ENCODE measurements at places on chromosomes 6 and 20.

GRCh38 chr20:35292504-35293285 lies 470 bp upstream of the FAM83C start:
- no peak for DNase-seq

GRCh38 chr20:46894971-46895905 lies 595 bp downstream of the EYA2 start:
- no peak for DNase-seq

DNA sequence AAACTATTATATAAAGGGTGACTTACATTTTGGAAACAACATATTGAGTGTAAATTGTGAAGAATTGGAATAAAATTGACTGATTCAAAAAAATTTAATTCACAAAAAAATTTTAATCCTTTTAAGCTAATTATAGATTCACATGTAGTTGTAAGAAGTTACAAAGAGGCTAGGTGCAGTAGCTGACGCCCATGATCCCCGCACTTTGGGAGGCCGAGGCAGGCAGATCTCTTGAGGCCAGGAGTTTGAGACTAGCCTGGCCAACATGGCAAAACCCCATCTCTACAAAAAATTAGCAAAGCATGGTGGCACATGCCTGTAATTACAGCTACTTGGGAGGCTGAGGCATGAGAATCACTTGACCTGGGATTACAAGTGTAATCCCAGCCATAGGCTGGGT lies 30.3 kb upstream of the KHDC1 start:
- DNase-seq: no peak

- DNase-seq: no peak
Measured at GRCh38 chr6:96724641-96725040, 112.6 kb downstream of the GPR63 start.

- DNase-seq: no peak
Measured at GRCh38 chr6:23981923-23982322, 144.1 kb upstream of the NRSN1 start.

DNA sequence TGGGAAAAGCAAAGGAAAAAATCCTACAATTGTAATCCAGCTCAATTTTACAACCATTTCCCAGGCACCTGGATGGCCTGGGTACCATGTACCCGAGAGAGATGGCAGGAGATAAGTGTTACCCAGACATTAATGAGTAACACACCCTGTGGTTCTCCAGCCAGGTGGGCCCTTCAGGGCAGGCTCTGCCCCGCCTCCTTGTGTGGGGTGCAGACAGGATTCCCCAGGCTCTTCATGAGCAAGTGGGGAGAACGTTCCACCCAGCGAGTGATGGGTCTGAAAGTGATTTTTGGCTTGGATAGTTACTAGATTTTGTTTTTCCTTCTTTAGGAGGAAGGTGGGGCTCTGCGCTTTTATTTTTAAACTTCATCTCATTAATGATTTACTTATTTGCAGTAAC lies 243.9 kb downstream of the TAF4 start:
- no peak for DNase-seq

GRCh38 chr6:112362812-112363570 lies 15.9 kb downstream of the RFPL4B start:
- no peak for DNase-seq

- DNase-seq: no peak
Measured at GRCh38 chr6:3575166-3575565, 118.3 kb upstream of the SLC22A23 start.

DNA sequence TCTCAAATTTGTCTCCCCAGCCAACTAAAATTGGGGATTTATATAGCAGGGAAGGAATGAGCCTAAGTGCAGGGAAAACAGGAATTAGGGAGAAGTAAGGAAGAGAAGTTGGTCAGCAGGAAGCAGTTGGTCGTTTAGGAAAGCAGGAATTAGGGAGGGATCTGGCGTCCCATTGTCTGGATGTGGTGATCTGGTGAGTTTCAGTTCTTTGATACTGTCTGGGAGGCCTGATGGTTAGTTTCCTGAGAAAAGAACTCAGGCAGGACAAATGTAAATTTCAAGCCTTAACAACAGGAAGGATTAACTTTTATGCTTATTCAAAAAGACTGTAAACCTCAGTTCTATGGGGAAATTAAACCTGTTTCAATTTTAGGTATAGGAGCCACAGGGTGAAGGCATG lies 116.2 kb upstream of the PRL start:
- DNase-seq: no peak

DNA sequence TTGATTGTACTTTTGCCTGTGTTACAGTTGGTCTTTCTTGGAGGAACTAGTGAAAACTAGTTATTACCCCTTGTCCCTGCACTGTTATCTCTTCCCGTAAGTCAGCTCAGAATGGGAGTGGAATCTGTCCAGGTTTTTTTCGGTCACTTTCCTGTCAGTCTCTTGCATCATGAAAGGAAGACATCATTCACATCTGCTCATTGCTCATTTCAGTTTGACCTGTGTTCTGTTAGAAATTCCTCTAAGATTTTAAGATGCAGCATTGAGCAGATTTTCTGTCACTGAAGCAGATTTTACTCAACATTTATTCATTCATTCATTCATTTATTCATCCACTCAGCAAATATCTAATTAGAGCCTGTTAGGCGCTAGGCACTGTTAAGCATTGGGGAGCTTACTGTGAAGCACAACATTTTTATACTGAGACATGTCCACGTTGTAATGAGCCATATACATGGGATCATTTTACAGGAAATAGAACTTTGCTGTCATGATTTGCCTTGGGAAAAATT lies 33.1 kb upstream of the HINT3 start:
- peak; percentile 64 for DNase-seq

GRCh38 chr6:28587746-28588075 lies 62.0 kb downstream of the GPX5 start:
- DNase-seq: no peak

- no peak for DNase-seq
Measured at GRCh38 chr6:110687326-110687725, 127.9 kb downstream of the CDK19 start.

- no peak for DNase-seq
Measured at GRCh38 chr6:106037060-106037459, 49.1 kb upstream of the PRDM1 start.

- DNase-seq: peak; percentile 86
Measured at GRCh38 chr6:7107578-7108195, at the start of gene RREB1. Gene RREB1, plus strand, starts transcription at chr6:7107961. Its CDS starts 73,951 bp downstream, at chr6:7181912.

DNA sequence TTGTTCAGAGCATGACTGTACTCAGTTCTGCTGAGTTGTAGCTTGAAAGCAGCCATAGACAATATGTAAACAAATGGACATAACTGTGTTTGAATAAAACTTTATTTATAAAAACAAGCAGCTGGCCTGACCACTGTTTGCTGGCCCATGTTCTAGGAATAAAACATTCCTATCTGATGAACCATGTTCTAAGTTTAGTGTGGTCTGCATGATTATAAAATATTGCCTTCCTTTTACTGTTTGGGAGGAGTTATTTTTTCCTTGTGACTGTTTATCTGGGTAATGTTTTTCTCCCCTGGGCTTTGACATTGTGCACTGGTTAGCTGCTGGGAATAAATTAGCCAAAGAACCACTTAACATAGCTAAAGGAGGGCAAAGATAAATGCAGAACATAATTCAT lies 55.1 kb downstream of the CDS2 start:
- DNase-seq: peak; percentile 15

GRCh38 chr20:19850198-19850533 lies 92.1 kb downstream of the RIN2 start:
- DNase-seq: no peak

DNA sequence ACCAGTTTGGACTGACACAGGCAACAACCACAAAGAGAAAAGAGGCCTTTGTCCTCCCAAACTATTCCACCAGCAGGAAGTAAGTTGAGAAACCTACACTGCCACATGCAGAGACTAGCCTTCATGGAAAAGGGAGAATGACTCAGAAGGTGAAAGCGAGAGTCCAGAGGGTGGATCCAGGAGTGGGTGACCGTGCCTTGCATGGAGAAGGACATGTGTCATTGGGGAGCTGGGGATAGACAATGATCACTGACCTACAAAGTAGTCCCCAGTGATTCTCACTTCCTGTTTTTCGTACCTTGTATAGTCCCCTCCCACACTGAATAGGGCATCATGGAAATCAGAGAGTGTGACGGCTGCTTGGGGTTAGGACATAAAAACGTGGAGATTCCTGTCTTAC lies 91.9 kb downstream of the MYLK4 start:
- no peak for DNase-seq

GRCh38 chr6:137726582-137726981 lies 140.5 kb upstream of the TNFAIP3 start:
- DNase-seq: no peak

DNA sequence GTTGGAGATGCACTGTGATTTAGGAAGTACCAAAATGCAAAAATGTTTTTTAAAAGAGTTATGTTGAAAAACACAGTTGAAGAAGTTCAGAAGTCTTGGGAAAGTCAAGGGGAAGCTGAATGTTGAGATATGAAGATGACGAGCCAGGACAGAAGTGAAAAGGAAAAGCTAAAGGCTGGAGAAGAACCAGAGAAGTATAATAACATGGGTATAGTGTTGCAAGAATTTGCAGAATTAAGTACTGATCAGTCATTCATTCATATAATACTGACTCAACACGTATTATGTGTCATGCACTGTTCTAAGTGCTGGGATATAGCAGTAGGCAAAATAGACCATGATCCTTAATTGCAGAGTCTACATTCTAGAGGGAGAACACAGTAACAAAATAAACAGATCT lies 432.8 kb downstream of the CDC5L start:
- DNase-seq: no peak

DNA sequence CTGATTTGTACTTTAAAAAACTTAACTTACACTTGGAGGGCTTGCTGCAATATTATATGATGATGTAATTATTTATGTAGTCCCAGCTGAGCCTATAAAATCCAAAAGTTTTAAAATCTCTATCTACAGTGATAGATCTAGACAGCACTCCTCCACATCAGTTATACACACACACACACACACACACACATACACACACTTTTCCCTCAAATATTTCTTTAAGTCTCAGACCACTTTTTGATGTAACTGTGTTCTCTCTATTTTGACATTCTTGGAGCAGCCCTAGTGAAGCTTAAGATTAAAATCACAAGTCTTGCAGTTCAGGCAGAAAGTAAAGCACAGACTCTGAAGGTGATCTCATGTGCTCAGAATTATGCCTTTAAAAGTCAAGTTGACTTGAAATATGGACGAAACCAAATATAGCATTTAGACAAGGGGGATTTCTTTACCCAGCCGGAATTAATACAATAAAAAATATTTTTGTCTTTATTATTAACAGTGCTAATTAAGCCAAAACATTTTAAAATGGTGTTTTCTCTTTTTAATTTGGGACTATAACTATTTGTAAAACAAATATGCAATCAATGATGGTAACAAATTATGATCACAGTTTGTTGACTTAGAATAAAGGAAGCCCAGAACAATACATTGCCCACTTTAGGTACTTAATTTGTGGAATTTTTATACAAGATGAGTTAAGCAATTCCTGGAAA lies 63.5 kb upstream of the TMEM30A start:
- DNase-seq: no peak

GRCh38 chr20:43529457-43530153 lies 22.1 kb downstream of the L3MBTL1 start:
- DNase-seq: no peak

- DNase-seq: peak; percentile 67
Measured at GRCh38 chr6:33620856-33621710, at the start of gene ITPR3. Gene ITPR3, plus strand, starts transcription at chr6:33621322. Its CDS starts 281 bp downstream, at chr6:33621603.

DNA sequence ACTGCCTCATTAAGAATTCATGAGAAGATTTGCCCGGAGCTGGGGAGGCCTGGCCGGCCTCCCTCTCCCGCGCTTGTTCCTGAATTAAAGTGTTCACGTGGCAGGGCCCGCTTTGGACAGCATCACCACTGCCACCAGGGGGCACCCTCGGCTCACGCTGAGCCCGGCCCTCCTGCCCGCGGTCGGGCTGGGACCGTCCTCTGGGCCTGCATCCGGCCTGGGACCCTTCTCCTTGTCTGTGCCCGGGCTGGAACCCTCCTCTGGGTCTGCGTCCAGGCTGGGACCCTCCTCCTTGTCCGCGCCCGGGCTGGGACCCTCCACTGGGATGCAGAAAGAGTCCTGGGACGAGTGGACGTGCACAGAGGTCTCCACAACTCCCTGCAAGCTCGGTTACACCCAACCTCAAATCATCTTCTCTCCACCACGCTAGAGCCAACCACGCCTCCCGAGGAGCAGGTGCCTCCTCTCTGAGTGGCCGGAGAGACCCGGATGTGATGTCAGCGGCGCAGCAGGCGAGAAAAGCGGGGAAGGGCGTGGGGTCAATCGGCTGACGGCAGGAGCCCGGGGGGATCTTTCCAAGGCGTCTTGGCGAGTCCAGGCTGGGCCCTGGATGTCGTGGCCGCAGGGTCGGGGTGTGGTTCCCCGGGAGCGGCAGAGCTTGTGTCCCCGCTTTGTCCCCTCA lies 50.9 kb upstream of the DACT2 start:
- peak; percentile 40 for DNase-seq

GRCh38 chr6:35230950-35231349 lies 17.2 kb downstream of the SCUBE3 start:
- DNase-seq: no peak

DNA sequence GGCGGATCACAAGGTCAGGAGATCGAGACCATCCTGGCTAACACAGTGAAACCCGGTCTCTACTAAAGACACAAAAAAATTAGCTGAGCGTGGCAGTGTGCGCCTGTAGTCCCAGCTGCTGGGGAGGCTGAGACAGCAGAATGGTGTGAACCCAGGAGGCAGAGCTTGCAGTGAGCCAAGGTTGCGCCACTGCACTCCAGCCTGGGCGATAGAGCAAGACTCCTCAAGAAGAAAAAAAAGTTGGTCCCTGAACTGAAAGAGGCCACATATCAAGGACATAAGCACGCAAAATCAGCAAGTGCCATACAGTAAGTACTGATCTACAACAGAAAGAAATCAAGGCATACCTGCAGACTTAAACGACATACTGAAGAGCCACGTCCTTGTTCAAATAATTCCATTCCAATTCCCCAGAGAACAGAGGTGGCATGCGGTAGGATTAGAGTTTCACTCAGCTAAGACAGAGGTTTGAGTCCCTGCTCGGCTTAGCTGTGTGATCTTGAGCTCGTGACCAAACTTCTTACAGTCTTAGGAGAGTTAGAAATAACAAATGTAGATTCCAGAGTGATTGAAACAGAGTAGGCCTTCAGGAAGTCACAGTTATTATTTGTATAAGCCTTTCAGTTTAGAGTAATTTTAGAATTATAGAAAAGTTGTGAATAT lies 29.2 kb downstream of the B4GALT5 start:
- no peak for DNase-seq

- no peak for DNase-seq
Measured at GRCh38 chr6:137647762-137648447, 153.7 kb upstream of the OLIG3 start.

DNA sequence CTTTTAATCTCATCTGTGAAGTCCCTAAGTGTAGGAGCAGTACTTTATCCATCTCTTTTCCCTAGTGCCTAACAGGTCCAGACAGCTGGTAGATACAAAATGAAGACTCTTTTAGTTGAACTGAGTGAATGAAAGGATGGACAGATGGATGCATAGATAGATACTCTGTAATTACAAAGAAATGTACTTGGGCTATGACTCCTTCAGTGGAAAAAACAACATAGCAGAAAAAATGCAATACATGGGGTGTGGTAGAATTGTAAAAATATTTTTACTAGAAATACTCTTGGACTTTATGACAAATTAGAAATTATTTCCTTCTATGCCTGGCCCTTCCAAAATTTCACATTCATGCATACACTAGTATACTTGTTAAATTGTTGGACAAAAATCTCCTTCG lies 29.3 kb downstream of the KCNQ5 start:
- no peak for DNase-seq

- DNase-seq: no peak
Measured at GRCh38 chr6:154218301-154218700, 138.3 kb downstream of the IPCEF1 start.

GRCh38 chr6:4057036-4057435 lies 21.9 kb downstream of the FAM217A start:
- no peak for DNase-seq

GRCh38 chr6:68559070-68559469 lies 76.0 kb upstream of the ADGRB3 start:
- no peak for DNase-seq

GRCh38 chr6:107941627-107942026 lies 16.4 kb downstream of the SEC63 start:
- peak; percentile 55 for DNase-seq

Measured in hematopoietic multipotent progenitor cell treated with erythropoietin and hydrocortisone succinate and interleukin-3 and kit ligand, for 8 days (in vitro differentiated cells).